Epithelial cell of proximal tubule (primary cell): ENCODE measurements at places on chromosomes 5 and 9. TPM values are rescaled to one million over a fixed set of nuclear protein-coding genes. Genes with fewer than 3 reads are reported as not detected.

Gene WASHC1
- total RNA-seq: 2.9 and 4.7 TPM in 2 replicates

Gene ZNF483
- total RNA-seq: 2.2 and 2.5 TPM in 2 replicates

Gene SPATA31C1
- 0.14 TPM in 1 of 2 replicates, not detected in the other for total RNA-seq

Gene CLIC3
- total RNA-seq: 2.2 and 2.4 TPM in 2 replicates

Gene GDNF
- 0.23 TPM in 1 of 2 replicates, not detected in the other for total RNA-seq

Gene WNK2
- 0.29 and 1.0 TPM in 2 replicates for total RNA-seq

Gene OR1L8
- not detected in 2 replicates for total RNA-seq

Gene GFI1B
- total RNA-seq: not detected in 2 replicates

Gene KCTD16
- total RNA-seq: 0.06 and 0.14 TPM in 2 replicates

Gene SLC36A2
- not detected in 2 replicates for total RNA-seq

Gene HCN1
- under 0.01 TPM in 1 of 2 replicates, not detected in the other for total RNA-seq

Gene FGFR4
- 50.0 and 54.6 TPM in 2 replicates for total RNA-seq

Gene ZNF300
- total RNA-seq: 6.3 and 10.3 TPM in 2 replicates

Gene GABRG2
- not detected in 2 replicates for total RNA-seq

Gene ECSCR
- 0.12 and 0.65 TPM in 2 replicates for total RNA-seq

Gene DOLPP1
- 12.7 and 23.1 TPM in 2 replicates for total RNA-seq

- DNase-seq: no peak
Measured at GRCh38 chr5:39977066-39977655, 552.4 kb upstream of the DAB2 start.

DNA sequence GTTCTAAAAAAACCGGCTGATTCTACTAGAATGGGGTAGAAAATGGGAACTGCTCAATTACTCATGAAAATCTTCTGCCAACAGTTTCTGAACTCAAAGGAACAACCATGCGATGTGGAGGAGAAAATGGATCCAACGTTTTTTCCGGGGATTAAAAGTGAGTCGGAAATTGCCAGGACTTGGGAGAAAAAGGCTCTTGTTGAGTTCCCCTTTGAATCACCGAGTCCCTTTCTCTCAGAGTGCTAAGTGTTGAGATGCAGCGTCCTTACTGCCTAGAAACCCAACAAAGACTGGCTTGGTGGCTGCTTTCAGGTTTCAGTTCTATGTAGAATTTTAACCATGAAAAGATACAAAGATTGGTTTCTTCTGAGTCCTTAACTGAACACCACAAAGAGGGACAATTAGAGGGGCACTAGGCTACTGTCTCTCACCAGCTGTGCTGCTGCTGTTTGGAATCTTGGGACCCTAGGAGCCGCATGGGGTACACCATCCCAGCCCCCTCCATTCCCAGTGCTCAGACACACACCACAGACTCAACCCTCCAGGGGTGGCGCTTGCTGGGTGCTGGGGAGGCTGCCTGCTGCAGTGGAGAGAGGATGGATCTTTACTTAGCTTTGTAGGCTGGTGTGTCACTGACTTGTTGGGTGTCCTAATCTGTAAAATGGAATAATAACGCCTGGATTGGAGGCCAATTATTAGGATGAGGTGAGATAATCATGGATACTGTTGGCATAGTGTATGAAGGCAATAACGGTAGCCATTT is 21.5 kb upstream of the NEUROG1 start:
- DNase-seq: no peak

DNA sequence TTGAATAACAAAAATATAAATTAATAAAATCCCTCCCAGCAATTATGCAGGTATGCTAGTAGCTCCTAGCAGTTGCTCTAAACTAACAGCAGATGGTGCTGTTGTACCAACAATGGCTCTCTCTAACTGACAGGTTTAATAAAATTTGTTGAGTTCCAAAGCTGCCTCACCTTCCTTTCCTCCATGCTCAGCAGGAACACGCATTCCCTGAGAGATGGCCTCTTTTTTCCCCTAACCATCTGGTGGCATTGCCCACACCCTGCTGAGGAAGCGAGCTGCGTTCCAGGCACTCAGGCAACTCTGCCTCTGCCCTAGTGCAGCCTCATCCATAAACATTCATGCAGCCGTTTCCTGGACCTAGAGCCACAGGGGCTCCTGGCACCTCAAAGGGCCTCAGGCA is 106.2 kb downstream of the KLHL3 start:
- no peak for DNase-seq

- DNase-seq: no peak
Measured at GRCh38 chr5:179771311-179771895, 22.4 kb upstream of the LTC4S start.

GRCh38 chr9:84447305-84447704 is 106.7 kb upstream of the SLC28A3 start:
- no peak for DNase-seq

DNA sequence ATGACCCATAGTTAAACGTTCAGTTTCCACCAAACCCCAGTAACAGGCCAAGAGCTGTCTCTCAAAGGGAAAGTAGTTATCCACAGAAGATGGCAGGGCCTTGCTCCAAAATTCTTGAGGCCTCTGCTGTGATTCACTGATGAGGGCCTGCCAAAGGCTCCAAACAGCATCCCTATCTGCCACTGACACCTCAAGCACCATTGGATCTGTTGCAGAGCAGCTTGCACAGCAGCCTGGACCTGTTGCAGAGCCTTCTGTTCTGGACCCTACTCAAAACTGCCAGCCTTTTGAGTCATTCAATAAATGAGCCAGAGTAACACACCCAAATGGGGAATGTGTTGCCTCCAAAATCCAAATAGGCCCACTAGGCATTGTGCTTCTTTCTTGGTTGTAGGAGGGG is 741.5 kb upstream of the RGMB start:
- no peak for DNase-seq

DNA sequence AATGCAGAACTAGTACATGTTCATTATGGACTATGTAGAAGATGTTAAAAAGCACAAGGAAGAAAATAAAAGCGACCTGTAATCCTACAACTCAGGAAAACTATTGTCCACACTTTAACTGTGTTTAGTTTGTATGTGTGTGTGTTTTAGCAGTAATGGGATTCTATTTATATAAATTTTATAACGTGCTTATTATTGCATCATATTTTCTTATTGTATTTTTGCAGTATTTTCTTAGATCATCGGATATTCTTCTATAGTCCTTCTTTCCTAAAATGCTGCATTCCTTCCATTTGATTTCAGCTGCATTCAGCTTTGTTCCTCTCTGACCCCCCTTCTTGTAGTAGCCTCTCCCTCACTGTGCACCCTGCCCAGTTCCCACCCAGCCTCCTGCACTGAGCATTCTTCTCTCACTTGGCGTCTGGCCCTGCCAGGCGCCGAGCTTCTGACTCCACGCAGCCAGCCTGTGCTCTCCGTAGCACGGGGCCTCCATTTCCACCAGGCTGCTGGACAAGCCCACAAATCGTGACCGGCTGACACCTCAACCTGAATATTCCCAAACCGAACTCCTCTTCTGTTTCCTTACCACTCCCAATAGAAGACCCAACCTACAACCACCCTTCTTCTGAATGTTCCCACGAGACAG is 39.9 kb downstream of the MVB12B start:
- no peak for DNase-seq

- DNase-seq: no peak
Measured at GRCh38 chr5:55570026-55570425, 35.3 kb upstream of the PLPP1 start.

DNA sequence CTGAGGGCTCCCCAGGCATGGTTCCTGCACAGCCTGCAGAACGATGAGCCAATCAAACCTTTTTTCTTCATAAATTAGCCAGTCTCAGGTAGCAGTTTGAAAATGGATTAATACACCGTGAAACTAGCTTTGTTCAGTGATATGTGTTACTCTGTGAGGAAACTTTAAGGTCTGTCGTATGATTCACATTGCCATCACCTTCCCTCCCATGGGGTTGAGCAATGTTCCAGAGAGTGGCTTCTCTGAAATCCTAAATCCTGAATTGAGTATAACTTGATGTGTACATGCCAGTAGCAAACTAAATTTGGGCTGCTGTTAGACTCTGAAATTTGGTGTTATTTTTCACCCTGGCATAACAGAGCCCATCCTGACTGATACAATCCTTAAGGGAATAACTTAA is 866.4 kb upstream of the C9orf72 start:
- DNase-seq: no peak

DNA sequence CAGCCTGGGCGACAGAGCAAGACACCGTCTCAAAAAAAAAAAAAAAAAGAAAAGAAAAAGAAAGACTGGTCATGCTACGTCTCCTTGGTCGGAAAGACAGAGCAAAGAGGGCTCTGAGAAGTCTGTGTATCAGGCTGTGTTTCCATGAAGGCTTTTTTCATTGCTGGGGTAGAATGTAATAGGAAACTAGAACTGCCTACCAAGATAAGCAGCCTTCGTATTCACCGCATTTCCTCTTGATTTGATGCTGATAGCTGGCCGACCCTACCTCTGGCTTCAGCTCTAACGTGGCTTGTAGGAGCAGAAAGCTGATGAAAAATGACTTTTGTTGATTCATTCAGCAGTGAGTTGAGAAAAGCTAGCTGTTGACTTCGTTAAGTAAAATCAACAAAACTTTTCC is 17.4 kb downstream of the SLC1A3 start:
- DNase-seq: no peak

GRCh38 chr9:71965403-71965802 is 54.0 kb downstream of the C9orf85 start:
- DNase-seq: no peak

DNA sequence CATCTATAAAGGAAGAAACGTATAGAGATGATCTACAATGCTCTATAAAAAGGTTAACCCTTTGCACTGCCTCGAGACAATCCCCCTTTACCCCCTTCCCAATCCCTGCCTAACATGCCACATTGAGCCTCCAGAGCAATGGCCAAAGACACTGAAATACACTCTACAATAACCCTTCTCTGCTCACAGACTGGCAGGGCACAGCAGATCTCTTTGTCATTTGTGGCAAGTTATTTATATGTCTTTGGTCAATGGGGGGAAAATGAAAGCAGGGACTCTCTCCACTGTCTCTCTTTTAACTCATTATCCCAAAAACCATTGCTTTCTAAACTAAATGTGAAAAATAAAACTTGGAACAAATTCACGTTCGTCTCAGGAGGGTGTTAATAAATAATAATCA is 51.7 kb downstream of the PTCH1 start:
- no peak for DNase-seq

- no peak for DNase-seq
Measured at GRCh38 chr9:133581011-133581410, 28.2 kb downstream of the FAM163B start.

GRCh38 chr9:90121762-90122161 is 517.0 kb downstream of the GADD45G start:
- DNase-seq: no peak

- no peak for DNase-seq
Measured at GRCh38 chr5:104533498-104533897, 970.9 kb upstream of the NUDT12 start.

- DNase-seq: no peak
Measured at GRCh38 chr9:72808446-72808768, 144.4 kb downstream of the ALDH1A1 start.

- DNase-seq: no peak
Measured at GRCh38 chr5:53678981-53679660, 118.7 kb downstream of the NDUFS4 start.

DNA sequence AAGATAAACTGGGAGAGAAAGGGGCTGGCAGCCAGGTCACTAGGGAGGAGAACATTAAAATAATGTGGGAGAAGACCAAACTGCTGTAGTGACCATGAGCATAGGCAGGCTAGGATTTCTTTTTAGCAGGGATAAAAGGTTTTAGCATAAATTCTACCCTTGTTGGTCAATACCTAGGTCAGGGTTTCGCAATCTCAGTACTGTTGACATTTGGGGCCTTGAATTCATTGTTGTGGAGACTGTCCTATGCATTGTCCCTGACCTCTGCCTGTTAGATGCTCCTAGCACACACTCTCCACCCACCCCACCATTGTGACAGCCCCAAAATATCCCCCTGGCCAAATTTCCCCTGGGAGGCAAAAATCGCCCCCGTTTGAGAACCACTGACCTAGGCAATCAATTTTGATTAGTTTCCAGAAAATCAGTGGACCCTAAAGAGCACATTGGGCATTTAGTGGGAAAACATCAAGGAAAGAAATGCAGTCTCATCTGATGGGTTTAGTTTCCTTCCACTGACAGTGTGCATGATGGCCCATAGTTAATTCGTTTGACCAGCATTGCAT is 181.4 kb downstream of the NTRK2 start:
- peak; percentile 39 for DNase-seq

- DNase-seq: no peak
Measured at GRCh38 chr5:96807075-96807654, 580 bp downstream of the ERAP1 start.

- DNase-seq: no peak
Measured at GRCh38 chr9:130018265-130018664, 24.7 kb downstream of the FNBP1 start.
